ENCODE measurements at places on chromosomes 12 and 14.

- DNase-seq, result no peak
These were observed 163.0 kb downstream of the RBM19 start for GRCh38 chr12:113802966-113803758.

GRCh38 chr12:1848146-1848545 is 27.8 kb downstream of the LRTM2 start:
- peak; percentile 62 for DNase-seq

DNA sequence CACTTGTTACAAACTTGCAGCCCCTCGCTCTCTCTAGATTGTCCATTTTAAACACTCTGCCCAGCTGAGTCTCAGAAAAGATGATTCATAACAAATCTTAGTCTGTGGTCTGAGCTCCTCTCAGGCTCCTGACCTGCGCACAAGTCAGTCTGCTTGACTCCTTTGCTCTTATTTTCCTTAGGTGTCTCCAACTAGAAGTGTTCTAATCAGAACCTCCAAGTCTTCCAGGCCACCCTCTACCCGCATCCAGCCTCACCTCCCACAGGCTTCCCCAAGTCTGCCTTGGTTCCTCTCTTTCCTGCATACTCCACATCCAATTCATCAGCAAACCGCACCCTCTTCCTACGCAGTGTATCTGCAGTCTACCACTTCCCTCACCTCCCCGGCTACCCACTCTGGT is 42.4 kb upstream of the BDKRB2 start:
- DNase-seq, result no peak

DNA sequence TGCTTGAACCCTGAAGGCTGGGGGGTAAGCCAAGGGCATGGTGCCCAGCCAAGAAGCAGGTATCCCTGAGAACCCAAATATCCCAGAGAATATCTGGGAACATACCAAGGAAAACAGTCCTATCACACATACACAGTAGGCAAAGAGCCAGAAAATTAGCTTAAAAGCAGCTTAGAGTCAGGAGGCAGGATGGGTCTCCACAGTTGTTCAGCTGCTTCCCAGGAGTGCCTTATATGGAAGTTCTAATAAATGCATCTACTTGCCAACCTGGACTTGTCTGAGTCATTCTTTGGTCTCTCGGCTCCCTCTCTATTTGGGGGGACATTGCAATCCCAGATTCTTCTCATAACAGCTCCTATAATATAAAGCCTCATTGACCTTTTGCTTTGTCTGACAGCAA is 9.0 kb upstream of the GPR135 start:
- DNase-seq, result no peak

GRCh38 chr12:23906329-23906728 is 43.1 kb downstream of the SOX5 start:
- DNase-seq, result no peak

- no peak for DNase-seq
These were observed 174.4 kb downstream of the MON2 start for GRCh38 chr12:62640910-62641448.

DNA sequence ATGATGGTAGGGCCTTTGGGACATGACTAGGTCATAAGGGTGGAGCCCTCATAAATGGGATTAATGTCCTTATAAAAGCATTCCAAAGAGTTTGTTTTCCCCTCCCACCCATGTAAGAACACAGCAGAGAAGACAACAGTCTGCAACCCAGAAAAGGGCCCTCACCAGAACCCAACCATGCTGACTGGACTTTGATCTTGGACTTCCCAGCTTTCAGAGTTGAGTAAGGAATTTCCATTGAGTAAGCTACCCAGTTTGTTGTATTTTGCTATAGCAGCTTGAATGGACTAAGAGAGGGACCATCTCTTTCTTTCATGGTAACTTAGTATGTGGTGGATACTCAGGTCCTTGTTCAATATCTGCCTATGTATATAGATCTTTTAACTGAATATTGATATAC is 2.9 kb upstream of the SPX start:
- DNase-seq, result no peak

GRCh38 chr12:51863933-51864832 is 15.7 kb upstream of the FIGNL2 start:
- no peak for DNase-seq

DNA sequence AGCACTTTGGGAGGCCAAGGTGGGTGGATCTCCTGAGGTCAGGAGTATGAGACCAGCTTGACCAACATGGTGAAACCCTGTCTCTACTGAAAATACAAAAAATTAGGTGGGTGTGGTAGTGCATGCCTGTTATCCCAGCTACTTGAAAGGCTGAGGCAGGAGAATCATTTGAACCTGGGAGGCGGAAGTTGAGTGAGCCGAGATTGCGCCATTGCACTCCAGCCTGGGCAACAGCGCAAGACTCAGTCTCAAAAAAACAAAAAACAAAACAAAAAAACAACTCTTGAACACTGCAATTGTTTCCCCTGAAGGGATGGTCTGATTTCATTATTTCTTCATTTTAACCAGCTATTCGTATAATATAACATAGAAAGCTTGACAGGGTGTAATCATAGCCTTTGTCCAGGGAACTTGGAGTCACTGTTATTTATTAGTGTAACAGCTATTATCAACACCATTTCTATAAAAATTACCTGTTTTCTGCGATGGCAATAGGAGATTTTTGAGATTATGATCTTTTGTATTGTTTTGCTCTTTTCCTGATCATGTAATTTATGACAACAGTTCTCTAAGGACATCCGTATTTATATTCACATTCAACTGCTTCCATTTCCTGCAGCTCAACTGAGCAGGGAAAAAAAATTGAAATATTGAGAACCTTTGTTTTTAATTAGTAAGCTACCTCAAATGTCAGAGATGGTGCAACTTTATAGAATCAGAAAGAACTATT is 94.7 kb downstream of the DIP2B start:
- DNase-seq, result no peak

GRCh38 chr14:79652513-79653307 is 558.6 kb downstream of the DIO2 start:
- no peak for DNase-seq

- no peak for DNase-seq
These were observed 25.7 kb upstream of the SLC16A7 start for GRCh38 chr12:59570145-59570544.

GRCh38 chr12:64782191-64782876 is 23.1 kb upstream of the GNS start:
- DNase-seq, result no peak

DNA sequence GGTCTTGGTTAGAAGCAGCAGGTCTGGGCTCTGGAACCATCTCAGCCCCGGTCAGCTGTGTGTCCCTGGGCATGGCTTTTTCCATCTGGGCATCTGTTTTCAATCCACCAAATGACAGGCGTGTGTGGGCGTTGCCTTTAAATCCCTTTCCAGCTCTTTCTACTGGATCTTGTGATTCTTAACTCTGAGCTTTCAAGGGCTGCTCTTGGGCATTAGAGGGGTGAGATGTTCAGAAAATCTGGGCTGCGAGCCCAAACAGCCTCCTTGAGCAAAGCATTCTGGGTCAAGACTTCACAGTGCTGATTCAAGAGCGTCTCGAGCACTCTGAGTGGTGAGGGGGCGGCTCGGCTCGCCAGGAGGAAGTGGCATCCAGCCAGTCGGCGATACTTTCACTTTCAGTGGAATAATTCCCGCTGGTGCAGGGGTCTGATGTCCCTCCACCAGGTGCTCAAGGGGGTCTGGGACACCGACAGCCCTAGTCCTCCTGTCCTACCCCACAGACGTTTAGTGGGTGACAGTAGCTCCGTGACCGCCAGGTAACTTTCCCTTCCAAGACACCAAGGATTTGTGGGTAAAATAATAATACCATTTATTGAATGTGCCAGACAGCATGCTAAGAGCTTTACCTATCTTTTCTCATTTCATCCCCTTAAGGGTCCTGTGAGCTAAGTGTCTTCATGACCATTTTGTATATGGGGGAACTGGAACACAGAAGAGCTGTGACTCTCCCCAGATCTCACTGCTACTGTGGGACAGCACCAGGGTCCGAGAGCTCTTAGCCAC is 114.0 kb downstream of the PLXNC1 start:
- no peak for DNase-seq

DNA sequence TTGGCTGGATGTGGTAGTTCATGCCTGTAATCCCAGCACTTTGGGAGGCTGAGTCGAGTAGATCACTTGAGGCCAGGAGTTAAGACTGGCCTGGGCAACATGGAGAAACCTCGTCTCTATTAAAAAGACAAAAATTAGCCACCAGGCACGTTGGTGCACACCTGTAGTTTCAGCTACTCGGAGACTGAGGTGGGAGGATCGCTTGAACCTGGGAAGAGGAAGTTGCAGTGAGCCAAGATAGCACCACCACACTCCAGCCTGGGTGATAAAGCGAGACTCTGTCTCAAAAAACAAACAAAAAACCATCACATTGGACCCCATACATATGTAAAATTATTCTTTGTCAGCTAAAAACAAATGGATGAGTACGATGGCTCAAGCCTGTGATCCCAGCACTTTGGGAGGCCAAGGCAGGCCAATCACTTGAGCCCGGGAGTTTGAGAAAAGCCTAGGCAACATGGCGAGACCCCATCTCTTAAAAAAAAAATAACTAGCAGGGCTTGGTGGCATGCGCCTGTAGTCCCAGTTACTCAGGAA is 43.9 kb downstream of the LIMA1 start:
- DNase-seq, result no peak

GRCh38 chr14:101624536-101624935 is 63.2 kb downstream of the DIO3 start:
- DNase-seq, result no peak

Measured in NCI-H1092 (cell line).